ENCODE measurements at places on chromosomes 6 and 20. TPM values are rescaled to one million over a fixed set of nuclear protein-coding genes. Genes with fewer than 3 reads are reported as not detected.

Gene SAMD3
- total RNA-seq: not detected

Gene SOBP
- total RNA-seq: 0.35 TPM

Gene LRRC73
- 0.35 TPM for total RNA-seq

Gene KIF16B
- total RNA-seq: 18.6 TPM

- no peak for DNase-seq
Observed at GRCh38 chr6:119348096-119348747, 1.3 kb downstream of the MAN1A1 start.

DNA sequence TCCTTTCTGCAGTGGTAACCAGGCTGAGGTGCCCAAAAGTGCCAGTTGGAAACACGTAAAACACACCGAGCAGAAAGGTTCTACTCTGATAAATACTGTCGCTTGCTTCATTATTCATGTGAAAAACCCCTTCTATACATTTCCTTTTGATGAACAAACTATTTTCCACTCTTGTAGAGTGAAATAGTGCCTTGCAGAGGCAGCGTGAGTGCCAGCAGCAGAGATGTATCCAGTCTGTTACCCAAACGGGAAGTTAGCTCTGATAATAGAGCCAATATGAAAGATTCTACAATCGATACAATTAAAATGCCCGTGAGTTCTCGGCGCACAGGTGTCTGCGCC is 1.5 kb downstream of the ZBTB46 start:
- no peak for DNase-seq

DNA sequence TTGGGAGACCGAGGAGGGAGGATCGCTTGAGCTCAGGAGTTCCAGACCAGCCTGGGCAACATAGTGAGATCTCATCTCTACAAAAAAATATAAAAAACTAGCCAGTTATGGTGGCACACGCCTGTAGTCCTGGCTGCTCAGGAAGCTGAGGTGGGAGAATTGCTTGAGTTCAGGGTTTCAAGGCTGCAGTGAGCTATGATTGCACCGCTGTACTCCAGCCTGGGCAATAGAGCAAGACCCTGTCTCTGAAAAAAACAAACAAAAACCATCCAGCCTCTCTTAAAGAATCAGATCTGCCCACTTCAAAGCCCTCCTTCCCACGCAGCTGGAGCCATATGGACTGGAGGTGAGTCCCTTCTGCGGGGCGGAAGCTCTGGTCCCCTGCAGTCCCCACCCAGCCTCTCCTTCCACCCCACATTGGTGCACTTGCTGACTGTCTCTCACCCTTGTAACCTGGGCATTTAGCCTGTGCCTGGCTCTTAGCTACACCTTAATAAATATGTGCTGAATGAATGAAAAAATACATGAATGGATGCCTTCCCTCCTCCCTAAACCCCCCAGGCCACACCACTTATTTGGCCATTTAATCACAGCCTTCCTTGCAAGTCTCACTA is 7.2 kb upstream of the PARD6B start:
- DNase-seq: no peak

GRCh38 chr20:34566978-34567891 is 8.7 kb downstream of the MAP1LC3A start:
- no peak for DNase-seq

GRCh38 chr6:112983713-112984261 is 636.7 kb downstream of the RFPL4B start:
- peak; percentile 40 for DNase-seq

GRCh38 chr6:143859891-143860660 is 4.2 kb upstream of the ZC2HC1B start:
- no peak for DNase-seq

DNA sequence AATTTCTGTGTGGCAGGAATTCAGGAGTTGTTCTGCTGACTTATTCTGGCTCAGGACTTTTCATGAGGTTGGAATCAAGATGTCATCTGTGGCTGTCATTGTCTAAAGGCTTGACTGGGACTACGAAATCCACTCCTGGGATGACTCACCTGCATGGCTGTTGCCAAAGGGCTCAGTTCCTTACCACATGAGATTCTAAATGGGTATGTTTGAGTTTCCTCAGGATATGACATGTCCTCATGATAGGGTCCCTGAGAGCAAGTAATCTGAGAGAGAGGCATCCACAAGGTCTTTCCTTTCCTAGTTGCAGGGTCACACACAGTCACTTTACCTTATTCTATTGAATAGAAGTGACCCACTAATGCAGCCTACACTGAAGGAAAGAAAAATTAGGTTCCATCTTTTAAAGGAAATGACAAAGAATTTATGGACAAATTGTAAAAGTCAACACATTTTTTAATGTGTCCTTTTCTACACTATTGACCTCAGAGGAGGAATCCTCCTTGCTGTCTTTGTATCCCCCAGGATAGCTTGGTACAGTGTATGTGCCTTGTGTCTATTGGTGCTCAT is 1025.0 kb upstream of the GJE1 start:
- peak; percentile 88 for DNase-seq

Measured in renal cortical epithelial cell (primary cell).